ENCODE measurements at places on chromosomes 5 and 9. TPM values are rescaled to one million over a fixed set of nuclear protein-coding genes. Genes with fewer than 3 reads are reported as not detected.

- no peak for DNase-seq
Observed at GRCh38 chr9:127102176-127102575, 20.3 kb downstream of the ANGPTL2 start.

- no peak for DNase-seq
Observed at GRCh38 chr5:10927608-10928007, 166.6 kb upstream of the DAP start.

DNA sequence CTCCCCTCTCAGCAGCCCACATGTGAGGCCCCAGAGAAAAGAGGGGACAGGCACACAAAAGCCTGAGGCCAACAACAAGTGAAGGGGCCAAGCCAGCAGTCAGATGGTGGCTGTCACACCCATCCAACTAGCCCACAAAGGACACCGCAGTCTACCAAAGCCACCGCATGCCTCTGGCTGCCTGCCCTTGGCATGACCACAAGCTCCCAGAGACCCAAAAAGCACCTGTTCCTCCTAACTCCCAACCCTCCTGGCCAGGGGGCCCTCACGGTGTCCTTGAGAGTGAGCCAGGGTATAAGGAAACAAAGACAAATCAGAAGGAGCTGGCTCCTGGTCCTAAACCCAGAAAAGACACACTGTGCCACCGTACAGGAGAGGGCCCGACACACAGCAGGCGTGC, 77.8 kb upstream of the LRRTM2 start:
- peak; percentile 96 for DNase-seq

DNA sequence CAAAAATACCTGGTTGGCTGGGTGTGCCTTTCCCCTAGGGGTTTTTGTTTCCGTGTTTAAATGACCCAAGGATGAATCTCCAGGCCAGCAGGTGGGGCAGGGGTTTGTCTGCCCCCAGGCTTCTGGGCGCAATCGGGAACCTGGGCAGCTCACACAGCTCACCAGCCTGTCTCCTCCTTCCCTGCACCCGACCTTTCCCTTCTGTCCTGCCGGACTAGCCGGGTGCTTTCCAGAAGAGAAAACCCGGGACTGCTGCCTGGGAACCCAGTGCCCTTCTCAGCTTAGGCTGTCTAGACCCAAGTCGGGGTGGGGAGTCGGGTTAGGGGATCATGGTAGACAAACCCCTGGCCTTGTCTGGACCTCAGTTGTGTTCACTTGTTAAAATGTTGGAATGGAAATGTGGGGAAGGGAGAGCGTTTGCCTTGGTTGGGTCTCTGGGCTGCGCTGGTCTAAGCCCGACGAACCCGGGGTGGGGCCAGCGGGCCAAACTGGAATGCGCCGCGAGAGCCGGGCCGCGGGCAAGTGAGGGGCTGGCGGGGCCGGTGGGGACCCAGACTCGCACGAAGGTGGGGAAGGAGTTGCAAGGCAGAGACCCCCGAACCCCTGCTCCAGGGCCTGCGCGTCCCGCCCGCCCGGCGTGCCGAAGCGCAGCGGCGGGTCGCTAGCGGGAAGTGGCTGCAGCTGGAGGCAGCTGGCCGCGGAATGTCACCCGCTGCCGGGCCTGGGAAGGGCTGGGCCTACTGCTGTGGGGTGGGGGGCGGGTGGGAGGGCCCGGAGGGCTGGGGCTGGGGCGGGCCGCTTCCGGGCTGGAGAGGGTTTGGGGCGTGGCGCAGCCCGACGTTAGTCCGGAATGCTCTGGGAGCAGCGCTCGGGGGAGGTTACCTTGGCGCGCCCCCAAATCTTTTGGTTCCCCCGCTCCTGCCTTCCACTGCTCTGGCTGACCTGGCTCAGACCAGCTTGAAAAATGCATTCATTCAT, 84.6 kb downstream of the DAB2IP start:
- peak; percentile 20 for DNase-seq

GRCh38 chr5:78361631-78361993, 1.2 kb downstream of the SCAMP1 start:
- no peak for DNase-seq

GRCh38 chr9:24801344-24801743, 255.6 kb upstream of the IZUMO3 start:
- DNase-seq = no peak

GRCh38 chr9:137460363-137461315, 1.5 kb upstream of the NSMF start:
- no peak for DNase-seq

DNA sequence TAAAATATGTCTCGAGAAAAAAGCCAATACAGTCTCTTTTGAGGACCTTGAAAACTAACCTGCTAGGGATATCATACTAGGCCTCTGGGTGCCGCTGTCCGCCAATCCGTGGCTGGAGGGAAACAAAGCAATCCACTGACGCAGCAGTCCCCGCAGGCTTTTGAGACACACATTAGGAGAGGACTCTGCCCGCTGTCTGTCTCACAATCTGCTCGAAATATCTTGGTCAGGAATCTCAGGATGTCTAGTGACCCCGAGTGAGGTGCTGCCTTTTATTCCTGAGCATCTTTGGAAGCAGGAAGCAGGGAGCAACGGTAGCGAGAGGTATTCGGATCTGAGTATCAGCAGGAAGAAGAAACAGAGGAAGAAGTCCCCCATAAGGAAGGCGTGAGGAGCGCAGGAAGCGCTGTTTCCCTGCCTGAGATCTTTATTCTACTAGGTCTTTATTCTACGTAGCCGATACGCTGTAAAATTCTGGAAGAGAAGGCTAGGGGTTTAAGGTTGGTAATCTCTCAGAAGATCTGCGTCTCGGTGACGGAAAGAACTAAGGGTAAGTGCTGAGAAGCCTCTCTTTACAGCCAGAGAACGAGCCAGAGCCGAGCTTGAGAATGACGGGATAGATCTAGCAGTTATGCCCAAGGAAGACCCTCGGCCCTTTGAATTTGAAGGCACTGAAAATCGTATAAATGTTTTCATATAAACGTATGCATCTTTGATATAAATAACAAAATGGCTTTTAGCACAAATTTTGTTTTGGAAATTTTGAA, 4.0 kb upstream of the PCDHGA1 start:
- peak; percentile 56 for DNase-seq

GRCh38 chr5:157468293-157468965, 8.4 kb downstream of the NIPAL4 start:
- no peak for DNase-seq

- DNase-seq = peak; percentile 97
Observed at GRCh38 chr9:97570899-97571298, 62.3 kb downstream of the TSTD2 start.

DNA sequence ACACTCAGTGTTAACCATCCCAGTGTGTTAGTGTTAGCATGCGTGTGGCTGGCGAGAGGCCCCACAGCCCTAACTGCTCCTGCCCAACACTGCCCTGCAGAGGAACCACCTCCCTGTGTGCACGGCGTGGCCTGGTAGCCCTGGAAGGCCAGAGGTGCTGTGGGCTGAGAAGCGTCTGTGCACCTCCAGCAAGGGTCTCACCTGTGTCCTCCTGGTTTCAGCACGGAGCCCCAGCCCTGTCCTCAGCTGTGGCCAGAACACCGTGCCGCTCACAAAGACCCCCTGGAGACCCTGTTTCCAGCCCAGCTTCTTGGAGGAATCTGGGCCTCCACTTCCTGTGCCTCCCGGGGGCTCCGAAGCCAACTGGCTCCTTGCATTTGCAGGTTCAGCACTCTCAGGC, 56.1 kb upstream of the NRARP start:
- no peak for DNase-seq

DNA sequence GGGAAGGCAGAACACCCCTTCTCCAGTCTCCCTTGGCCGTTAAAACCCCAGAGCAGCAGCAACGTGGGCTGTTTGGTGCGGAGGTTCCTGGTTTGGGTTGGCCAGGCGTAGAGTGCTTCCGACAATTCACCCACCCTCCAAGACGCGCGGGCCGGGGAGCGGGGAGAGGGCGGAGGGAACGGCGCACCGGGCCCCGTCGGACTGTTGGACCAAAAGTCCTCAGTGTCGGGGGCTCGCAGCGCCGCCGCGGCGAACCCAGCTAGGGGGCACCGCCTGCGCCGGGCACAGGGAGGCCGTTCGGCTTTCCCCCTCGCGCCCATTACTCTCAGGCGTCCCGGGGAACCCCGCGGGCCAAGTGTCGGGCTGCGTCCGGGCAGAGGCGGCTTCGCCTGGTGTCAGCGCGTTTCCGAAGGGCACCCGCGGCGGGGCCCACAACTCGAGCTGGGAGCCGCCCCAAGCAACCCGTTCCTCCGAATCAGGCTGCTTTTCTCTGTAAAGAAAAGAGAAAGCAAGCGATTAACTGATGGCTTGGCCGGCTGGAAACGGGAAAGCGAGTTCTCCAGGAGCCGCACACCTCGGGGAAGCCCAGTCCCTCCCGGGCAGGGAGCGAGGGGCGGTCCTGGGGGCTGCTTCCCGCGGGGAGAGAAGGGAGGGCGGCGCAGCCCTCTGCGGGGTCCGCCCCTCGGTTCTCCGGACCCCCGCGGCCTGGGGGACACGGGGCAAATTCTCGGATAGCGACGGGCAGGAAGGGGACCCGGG, 145.5 kb downstream of the ERCC6L2 start:
- DNase-seq = peak; percentile 30

DNA sequence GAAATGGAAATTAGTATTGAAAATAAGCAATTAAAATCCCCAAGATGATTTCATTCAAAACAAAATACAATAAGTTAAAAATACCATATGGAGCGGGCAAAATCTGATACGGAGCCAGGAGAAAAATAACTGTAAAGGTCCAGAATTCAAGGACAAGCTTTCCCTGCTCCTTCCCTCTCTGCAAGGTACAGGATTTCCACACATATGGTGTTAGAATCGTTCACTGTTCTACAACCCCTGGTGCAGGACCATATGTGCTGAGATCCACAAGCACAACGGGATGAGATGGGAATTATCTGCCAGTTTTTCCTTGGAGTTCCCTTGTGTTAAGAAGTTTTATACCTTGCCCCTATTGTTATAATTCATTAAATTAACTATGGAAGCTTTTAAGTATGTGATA, 94.7 kb upstream of the DMAC1 start:
- no peak for DNase-seq

- DNase-seq = no peak
Observed at GRCh38 chr9:136560586-136560985, 14.7 kb upstream of the NOTCH1 start.

Gene RNF183
- not detected for total RNA-seq

Gene ANKRA2
- 29.4 TPM for total RNA-seq

Gene NUP214
- 16.4 TPM for total RNA-seq

Gene GFRA3
- total RNA-seq = not detected

Gene PCDHA13
- 0.05 TPM for total RNA-seq

Gene PTGER4
- total RNA-seq = 59.5 TPM

Gene CD180
- total RNA-seq = not detected

Gene IL9
- not detected for total RNA-seq

Gene BARHL1
- not detected for total RNA-seq

Gene PRRX2
- total RNA-seq = not detected

Gene SLC6A18
- not detected for total RNA-seq
